Activated CD4-positive, alpha-beta T cell treated with anti-CD3 and anti-CD28 coated beads for 24 hours (primary cell): ENCODE measurements at places on chromosomes 11 and 22.

DNA sequence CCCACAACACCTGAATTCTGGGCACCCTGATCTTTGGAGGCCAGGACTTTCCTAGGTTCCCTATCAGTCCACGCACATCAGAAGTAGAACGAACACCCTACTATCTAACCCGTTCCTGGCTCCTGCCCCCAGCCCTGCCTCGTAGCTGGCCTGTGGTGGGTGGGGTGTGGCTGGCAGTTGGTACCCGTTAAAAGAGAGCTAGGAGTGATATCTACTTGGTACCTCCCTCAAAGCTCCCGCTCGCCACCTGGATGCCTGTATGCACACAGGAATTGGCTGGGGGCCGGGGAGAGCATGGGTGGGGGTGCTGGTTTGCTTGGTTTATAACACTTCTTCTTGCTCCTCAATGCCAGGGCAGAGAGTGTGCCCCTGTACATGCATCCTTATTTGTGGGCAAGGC lies 14.0 kb upstream of the NECTIN1 start:
- DNase-seq: no peak

DNA sequence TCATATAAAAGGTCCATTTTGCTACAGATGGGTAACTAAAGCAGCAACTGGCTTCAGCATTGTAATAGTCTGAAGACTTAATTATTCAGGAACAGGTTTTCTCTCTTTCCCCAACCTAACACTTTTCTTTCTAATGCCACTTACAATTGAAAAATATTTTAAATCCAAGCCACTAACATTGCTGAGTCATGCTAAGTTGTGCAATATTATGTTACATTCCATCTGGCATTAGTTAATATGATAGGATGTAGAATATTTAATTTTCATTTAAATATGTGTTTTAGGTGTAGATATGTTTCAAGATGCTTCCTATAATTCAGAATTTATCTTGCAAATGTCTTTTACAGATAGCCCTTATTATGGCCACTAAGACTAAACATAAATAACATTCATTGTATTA lies 98.6 kb downstream of the KIF18A start:
- DNase-seq: no peak

DNA sequence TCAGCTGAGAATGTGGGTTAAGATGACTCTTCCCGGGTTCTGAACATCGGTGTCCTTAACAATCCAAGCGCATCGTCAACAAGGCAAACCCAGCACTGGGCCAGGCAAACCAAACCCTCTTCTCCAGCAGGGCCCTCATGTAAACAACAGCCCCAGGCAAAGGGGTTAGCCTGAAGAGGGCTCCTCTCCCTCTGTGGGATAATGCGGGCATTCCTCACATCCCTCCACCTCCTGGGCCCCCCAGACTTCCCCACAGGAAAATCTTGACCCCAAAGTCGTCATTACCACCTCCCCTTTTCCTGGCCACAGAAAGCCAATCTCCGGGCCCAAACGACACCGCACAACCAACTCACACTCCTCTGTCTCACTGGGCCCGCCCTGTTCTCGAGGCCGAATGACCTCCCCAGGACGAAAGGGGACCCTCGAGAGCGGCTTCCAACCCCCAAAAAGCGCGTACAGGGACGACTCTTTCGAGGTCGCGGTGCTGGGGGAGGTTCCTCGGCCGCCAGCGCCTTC lies 566 bp downstream of the DDB1 start:
- no peak for DNase-seq

DNA sequence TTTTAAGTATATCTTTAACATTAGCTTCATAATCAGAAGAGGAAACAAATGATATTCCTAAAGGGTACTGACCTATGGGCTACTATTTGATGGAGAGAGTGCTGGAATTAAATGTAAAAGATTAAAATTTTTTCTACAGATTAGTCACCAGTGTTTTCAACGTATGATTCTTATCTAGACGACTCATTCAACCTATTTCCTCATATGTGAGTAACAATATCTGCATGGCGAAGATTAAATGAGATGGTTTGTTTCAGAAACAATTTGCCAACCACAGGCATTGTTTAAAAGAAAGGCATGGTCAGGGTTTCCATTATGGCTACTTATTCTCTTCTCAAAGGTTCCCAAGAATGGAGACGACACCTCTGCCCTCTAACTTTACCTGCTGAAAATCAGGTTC lies 20.4 kb downstream of the OR56B4 start:
- DNase-seq: no peak

GRCh38 chr22:26437694-26438392 lies 8.8 kb downstream of the ASPHD2 start:
- no peak for DNase-seq
